ENCODE measurements at places on chromosomes 2 and 18.

DNA sequence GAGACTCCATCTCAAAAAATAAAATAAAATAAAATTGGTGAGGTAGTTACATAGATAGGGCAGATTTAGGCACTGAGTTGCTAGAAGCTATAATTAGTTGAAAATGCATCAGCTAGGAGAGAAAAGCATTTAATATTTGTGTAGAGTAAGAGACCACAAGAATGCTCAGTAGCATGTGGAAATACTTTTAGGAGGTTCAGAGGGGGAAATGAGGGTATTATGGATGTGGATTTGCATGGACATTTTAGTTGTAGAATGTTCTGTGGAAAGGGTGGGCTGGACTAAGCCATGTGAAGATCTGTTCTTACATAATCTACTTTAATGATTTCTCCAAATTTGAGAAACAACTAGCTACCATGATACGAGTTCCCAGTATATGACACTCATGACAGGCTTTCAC lies 95.5 kb downstream of the ATP9B start:
- DNase-seq, result no peak

DNA sequence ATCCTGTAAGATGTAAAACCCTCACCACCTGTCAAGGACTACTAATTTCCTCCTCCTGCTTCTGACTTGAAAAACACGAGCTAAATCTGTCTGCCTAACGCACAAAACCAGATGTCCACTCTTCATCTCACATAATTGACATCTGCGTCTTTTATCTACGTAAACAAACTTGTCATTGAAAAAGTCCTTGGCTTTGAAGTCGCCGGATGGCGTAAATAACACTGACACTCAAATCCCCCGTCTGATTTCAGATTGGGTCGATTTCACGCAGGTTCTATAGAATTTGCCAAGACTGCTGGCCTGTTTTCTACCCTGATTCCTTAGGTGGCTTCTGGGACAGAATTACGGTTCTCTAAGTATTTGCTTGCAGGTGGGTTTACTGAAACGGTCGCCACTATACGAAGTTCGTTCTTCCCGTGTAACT lies 539 bp upstream of the MOB4 start:
- no peak for DNase-seq

DNA sequence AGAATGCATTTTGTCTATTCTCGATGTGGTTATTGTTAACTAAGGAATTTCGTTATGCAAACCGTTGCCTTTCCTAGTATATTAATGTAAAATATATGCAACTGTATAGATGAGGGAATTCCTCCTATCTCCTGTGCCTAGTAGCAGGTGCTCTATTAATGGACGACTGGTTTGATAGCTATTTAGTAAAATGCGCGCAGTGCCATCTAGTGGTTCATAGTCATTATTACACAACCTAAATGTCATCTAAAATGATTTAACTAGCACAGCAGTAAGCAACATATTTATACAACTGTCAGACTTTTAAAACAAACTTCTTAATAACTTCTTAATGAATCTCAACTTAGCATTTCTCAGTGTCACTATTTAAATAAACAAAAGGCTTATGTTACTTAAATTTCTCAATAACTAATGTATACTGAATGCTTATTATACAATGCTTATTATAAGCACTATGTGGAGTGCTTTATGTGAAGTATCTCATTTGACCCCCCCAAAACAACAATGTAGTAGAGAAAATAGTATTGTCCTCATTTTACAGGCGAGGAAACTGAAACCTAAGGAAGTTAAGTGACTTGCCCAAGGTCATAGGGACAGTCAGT lies 77.9 kb downstream of the DTNA start:
- DNase-seq, result peak; percentile 7

GRCh38 chr2:85765081-85765731 lies 11.4 kb downstream of the ATOH8 start:
- DNase-seq, result no peak

DNA sequence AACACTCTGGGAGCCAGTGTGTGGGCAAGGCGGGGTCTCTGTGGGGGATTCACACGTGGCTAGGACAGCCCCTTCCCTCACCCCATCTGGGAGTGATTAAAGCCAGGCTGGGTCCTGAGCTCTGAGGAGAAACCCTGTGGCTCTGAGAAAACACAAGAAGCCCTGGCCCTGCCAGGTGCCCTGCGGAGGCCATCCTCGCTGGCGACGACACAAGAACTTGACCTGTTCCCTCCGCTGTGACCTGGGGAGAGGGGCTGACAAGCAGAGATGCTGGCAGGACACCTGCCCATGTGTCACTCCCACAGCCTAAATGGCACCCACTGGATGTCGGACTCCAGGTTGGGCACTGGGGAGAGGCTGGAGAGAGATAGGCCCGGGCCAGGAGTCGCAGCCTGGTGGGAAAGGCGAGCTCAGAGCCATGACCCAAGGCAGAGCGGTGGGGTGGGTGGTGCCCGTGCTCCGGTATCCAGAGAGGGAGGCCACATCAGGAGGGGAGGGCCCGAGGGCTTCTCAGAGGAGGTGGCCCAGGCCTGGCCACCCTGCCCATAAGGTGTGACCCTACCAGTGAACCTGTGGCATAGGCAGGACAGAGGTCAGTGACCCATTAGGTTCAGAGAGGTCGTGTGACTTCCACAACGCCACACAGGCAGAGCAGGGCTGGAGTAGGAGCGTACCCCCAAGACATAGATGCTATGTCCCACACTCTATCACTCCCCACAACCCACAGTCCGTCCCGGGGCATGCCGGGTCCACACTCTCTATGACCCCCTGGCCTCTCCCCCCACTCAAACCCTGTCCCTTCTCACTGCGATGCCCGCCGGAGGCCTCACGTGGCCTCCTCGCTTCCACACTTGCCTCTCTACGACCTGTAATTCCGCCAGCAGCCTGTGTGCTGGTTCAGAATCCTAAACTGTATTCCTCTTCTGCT lies 59.4 kb upstream of the HPCAL1 start:
- DNase-seq, result no peak

DNA sequence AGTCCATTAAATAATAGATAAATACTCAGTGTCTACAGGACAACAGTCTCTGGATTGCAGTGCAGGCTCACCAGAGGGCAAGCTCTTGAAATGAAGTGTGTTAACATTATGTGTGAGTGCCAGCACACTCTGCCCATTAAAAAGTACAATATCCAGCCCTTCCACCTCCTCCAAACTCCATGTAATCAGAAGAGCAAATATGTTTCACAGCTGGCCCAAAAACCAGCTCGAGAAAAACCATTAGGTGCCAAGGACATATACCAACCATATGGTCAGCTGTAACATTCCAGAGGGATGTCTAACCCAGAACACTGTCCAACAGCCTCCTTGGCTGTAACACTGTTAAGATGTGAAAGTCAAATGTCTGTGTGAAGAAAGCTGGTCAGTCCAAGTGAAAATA lies 112.2 kb downstream of the ZNF385B start:
- no peak for DNase-seq

DNA sequence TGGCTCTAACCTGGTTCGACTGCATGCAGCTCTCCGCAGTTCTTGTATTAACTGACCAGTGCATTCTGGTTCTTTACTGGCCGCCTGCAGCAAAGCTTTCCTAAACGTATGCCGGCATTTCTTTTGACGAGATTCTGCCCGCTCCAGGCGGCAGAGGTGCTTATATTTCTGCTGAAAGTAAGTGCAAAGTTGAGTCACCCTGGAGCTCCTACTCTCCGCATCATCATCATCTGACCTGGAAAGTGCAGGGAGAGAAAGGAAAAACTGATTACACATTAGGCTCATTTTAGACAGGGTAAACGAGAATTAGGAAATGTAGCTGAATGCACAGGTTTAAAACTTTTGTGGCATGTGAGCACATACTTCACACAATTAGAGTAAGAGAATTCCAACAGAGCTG lies 57.9 kb downstream of the INO80D start:
- DNase-seq, result no peak

DNA sequence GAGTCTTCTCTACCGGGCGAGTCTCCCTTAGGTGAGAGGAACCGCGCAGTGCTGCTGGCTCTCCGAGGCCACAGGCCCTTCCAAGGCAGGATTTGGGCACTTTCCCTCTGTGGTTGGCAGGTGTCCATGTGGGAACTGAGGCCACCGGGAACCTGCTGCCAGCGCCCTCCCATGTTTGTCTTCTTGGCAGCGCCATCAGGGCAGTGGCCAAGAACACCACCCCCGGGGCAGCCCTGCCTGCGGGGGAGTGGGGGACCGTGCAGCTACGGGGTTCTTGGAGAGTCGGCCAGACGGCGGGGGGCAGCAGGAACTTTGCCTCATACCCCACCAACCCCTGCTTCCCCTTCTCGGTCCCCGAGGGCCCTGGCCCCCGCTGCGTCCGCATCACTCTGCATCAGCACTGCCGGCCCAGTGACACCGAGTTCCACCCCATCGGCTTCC lies 10.0 kb downstream of the CAPN10 start:
- DNase-seq, result no peak

DNA sequence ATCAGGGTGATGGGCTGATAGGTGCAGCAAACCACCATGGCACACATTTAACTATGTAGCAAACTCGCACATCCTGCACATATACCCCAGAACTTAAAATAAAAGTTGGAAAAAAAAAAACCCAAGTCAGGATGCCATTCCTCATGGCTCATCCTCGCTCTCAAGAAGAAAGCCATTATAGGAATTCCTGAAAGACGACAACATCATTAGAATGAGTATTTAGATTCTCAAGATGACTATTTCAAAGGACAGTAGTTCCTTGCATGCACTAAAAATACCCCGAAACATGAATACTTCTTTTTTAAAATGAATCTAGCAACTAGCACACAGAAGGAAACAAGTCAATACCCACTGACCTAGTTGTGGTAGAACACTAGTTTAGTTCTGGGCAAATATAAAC lies 285.8 kb upstream of the REV1 start:
- DNase-seq, result no peak

- DNase-seq, result no peak
Observed at GRCh38 chr2:62568983-62569837, 63.2 kb upstream of the TMEM17 start.

GRCh38 chr2:131029812-131030211 lies 63.4 kb downstream of the FAM168B start:
- DNase-seq, result no peak

DNA sequence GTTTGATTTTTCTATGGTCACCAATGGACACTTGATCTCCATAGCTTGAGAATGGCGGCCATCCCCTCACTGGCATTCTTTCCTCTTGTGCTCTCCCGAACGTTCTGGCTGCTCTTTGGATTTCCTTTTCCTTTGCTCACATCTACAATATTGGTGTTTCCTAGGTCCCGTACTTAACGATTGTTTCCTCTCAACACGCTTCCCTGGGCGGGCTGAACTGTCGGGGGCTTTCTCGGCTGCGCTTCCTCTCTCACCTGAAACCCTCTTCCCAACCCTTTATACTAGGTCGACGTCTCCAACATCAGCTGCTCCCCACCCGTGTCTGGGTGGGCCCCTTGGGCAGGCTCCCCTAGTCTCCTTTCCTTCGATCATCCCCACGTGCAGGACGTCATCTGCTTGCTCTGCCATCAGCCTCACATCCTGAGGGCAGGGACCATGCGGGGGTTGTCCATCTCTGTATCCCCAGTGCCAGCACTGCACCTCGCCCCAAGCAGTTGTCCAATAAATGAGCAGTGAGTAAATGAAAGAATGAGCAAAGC lies 634 bp upstream of the DIS3L2 start:
- DNase-seq, result no peak

- no peak for DNase-seq
Observed at GRCh38 chr18:48354746-48355260, 54.4 kb downstream of the ZBTB7C start.

- DNase-seq, result no peak
Observed at GRCh38 chr18:58363767-58364540, 264.9 kb downstream of the ALPK2 start.

GRCh38 chr18:72456802-72457201 lies 87.3 kb downstream of the CBLN2 start:
- DNase-seq, result no peak

DNA sequence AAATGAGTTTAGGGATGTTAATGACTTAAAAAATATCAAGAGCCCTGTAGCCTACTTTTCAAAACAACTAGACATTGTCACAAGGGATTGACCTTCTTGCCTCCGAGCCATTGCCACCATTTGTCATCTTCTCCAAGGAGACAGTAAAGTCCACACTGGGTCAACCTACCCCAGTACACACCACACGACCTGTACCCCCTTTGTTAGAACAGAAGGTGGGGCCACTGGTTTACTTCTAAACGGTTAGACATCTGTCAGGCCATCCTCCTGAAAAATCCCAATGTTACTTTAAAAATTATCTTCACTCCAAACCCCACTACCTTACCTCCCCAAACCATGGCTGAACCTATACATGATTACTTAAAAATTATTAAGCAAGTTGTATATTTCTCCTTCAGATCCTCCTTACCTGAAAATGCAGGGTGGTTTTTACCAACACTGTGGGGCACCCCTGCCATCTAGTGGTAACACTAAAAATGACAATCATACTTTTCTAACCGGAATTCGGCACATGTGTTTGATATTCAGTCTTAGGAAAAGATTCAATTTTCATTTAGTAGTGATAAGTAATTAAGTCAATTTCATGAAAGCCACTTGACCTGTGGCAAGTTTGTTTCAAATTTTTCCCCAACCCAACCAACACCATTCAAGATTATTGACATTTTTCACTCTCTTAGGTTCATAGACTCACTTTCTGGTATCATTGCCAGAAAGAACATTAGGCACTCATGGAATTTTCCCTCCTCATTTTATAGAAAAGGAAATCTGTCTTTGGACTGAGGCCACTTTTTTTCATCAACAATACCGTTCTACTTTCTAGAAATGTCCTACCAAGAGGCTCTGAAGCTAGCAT lies 265.3 kb upstream of the PKDCC start:
- no peak for DNase-seq

DNA sequence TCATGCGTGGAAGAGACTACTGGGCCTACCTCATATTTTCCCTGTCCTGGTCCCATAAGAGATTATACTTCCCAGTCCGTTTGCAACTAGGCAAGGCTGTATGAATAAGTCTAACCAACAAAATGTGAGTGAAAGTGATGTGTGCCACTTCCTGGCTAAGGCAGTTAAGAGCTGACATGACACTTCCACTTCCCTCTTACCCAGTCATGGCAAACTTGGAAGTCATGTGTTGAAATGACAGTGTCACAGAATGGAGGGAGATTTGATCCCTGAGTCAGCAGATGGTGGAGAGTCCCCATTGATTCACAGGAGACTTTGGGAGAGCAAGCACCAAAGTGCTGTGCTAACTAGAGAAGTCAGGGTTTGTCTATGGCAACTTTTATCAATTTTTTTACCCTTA lies 36.4 kb downstream of the TACR1 start:
- no peak for DNase-seq

GRCh38 chr2:132754392-132754791 lies 84.4 kb upstream of the LYPD1 start:
- DNase-seq, result no peak

GRCh38 chr2:174673440-174673839 lies 75.8 kb upstream of the WIPF1 start:
- no peak for DNase-seq

DNA sequence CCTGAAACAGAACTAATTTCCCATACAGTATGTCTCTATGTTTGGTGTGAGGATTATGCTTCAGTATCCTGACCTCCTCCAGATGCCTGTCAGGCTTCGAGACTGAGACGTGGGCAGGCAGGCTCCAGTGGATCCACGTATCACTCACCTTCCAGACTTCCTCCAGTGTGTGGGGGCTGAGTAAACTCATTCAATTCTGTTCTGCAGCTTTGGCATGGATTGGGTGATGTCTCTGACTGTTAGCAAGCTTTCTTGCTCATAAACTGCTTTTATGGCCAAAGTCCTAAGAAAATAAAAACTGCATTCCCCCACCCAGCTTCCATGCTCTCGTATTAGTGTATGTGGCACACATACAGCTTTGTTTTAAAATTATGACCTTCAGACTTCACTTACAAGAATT lies 53.6 kb downstream of the CCDC93 start:
- DNase-seq, result no peak

GRCh38 chr2:142478206-142478605 lies 347.4 kb upstream of the LRP1B start:
- DNase-seq, result no peak
